Right ventricle myocardium inferior (tissue), 1 donor: ENCODE measurements at places on chromosomes 7 and 10. TPM values are rescaled to one million over a fixed set of nuclear protein-coding genes. Genes with fewer than 3 reads are reported as not detected.

DNA sequence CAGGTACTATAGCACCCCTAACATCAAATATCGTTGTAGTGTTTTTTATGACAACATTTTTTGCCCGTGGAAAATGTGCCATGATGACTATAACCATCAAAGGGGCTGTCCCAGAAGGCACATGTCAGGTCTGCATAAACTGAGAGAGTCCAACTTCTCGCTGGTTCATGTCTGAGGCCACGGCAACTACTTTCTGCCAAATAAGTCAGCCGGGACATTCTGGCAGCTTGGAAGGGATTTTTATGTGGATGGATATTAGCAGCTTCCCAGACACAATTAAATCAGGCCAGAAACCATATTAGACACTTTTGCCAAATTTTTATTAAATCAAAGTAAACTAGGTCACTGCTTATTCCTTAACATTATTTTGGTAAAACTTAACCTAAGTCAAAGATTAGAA, 477.4 kb upstream of the FZD8 start:
- DNase-seq = no peak

- DNase-seq = peak; percentile 23
Measured at GRCh38 chr7:155360495-155361345, 63.0 kb downstream of the INSIG1 start.

- no peak for DNase-seq
Measured at GRCh38 chr10:98012644-98013043, 17.8 kb downstream of the CRTAC1 start.

DNA sequence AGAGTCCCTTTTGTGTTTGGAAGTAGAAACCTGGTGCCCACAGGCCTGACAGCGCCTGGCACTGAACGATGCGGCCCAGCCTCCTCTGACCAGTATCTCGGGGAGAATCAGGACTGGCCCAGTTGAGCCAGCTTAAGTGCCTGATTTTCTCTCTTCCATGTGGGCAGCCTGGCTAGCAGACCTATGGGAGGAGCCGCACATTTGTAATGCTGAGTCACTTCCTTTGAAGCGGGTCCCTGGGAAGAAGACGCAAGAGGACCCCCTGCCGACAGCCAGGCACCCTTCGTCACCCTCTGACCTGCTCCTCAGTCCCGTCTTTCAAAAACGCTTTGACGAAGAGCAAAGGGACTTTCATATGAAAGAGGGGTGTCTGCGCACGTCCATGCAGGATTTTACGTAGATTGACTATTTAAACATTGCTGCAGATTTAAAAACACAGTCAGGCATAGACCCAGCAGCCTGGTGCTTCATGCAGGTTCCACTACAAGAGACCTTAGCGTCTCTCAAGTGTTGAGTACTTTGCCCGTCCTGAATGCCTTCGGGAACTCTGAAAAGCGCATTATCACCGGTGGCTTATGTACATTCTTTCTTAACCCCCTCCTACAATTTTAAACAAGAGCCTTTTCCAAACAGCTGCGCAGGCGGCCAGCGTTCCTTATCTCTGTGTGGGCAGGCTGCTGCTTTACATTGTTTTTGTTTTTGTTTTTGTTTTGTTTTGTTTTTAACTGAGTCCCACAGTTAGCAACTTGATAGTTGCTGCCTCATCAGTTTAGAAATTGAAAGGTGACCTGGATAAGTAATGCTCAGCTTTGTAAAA, 36.5 kb upstream of the AP5Z1 start:
- DNase-seq = no peak

GRCh38 chr10:123636598-123637325, 29.4 kb upstream of the GPR26 start:
- DNase-seq = no peak

GRCh38 chr7:27098578-27099451, 3.0 kb upstream of the HOXA1 start:
- DNase-seq = no peak

- DNase-seq = peak; percentile 4
Measured at GRCh38 chr7:30668102-30668501, 14.2 kb downstream of the CRHR2 start.

DNA sequence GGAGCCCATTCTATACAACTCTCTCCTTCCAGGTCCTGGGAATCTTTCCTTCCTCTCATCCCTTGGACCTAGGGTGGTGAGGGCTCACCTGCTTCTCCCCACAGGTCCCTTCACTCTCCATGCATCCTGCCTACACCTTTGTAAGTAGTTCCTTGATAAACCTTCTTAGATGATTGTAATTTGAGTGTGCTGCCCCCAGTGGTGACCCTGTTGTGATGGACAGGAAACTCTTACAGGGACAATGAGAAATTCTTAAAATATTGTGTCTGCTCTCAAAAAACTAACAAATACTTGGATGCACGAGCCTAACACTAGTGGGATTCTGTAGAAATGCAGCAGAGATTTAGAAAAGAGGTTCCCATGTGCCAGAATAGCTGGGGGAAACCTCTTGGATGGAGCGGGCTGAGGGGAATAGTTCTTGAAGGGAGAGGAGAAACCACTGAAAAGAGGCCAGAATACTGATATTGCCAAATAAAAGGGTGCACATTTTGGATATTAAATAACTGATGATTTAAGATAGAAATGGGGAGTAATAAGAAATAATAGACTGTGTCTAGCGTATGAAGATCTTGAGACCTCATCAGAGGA, 6.7 kb upstream of the PAXIP1 start:
- no peak for DNase-seq

- no peak for DNase-seq
Measured at GRCh38 chr10:31594347-31594873, 275.4 kb downstream of the ZEB1 start.

DNA sequence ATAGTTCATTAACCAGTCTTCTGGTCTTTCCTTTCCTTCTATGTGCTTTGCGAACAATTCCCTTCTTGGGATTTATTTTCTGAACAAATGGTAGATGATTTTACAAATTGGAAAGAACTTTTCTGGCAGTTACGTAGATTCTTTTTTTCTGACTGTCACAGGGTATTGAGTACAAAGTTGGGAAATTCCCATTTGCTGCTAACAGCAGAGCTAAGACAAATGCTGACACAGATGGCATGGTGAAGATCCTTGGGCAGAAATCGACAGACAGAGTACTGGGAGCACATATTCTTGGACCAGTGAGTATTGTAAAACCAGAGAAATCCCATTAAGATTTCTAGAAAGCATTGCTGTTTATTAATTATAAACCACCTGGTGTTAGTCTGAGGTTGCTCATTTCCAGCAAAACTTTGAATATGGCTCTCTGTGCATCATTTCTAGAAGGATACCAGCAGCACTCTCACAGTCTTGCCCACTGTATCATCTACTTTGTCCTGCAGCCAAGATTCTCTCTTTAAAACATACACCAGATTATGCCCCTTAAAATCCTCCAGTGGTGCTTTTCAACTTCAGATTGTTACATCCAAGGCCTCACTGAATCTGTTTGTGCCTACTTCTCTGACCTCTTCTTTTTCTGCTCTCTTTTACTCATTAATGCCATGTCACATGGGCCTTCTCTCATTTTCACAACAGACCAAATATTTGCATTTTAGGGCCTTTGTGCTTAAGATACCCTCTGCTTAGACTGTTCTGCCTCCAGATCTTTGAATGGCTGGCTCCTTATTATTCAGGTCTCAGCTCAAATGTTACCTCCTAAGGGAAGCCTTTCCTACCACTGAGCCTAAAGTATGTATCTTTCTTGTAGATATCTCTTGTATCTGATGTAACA, 27.0 kb downstream of the DLD start:
- no peak for DNase-seq

- peak; percentile 82 for DNase-seq
Measured at GRCh38 chr10:71998119-71998839, 34.1 kb downstream of the CHST3 start.

DNA sequence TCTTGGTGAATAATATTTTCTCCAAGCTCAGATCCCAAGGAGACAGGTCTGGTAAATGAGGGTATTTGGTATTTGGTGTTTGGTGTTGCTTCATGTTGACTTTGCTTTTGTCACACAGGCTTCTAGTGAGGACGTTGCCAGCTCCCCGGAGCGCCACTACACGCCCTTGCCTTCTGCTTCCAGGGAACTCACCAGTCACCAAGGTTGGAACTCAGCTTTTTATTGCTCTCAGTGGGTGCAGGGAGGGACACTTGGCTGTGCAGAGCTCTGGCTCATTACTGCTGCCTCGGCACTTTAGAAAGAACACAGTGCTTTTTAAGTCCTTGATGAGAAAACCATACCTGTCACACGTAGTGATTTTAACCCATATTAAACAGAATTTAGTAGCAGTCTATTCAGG, 892.9 kb downstream of the LRMDA start:
- peak; percentile 73 for DNase-seq

DNA sequence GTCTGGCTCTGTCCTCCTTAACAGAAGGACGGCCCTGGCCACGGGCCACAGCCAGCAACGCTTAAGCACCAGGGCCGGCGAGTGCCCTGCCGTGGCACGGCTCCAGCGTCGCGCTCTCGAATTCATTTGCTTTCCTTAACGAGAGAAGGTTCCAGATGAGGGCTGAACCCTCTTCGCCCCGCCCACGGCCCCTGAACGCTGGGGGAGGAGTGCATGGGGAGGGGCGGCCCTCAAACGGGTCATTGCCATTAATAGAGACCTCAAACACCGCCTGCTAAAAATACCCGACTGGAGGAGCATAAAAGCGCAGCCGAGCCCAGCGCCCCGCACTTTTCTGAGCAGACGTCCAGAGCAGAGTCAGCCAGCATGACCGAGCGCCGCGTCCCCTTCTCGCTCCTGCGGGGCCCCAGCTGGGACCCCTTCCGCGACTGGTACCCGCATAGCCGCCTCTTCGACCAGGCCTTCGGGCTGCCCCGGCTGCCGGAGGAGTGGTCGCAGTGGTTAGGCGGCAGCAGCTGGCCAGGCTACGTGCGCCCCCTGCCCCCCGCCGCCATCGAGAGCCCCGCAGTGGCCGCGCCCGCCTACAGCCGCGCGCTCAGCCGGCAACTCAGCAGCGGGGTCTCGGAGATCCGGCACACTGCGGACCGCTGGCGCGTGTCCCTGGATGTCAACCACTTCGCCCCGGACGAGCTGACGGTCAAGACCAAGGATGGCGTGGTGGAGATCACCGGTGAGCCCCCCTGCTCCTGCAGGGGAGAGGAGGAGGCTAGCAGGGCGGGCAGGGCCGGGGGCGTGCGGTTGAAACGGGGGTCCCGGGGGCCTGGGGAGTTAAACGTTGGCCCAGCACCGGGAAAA, at the start of gene HSPB1:
Gene HSPB1 (plus strand): TSS at position 327 of the 855 bp plus-strand sequence. CDS start 40 bp downstream, at position 367.
- peak; percentile 95 for DNase-seq

- no peak for DNase-seq
Measured at GRCh38 chr7:21938463-21938862, 7.2 kb downstream of the CDCA7L start.

DNA sequence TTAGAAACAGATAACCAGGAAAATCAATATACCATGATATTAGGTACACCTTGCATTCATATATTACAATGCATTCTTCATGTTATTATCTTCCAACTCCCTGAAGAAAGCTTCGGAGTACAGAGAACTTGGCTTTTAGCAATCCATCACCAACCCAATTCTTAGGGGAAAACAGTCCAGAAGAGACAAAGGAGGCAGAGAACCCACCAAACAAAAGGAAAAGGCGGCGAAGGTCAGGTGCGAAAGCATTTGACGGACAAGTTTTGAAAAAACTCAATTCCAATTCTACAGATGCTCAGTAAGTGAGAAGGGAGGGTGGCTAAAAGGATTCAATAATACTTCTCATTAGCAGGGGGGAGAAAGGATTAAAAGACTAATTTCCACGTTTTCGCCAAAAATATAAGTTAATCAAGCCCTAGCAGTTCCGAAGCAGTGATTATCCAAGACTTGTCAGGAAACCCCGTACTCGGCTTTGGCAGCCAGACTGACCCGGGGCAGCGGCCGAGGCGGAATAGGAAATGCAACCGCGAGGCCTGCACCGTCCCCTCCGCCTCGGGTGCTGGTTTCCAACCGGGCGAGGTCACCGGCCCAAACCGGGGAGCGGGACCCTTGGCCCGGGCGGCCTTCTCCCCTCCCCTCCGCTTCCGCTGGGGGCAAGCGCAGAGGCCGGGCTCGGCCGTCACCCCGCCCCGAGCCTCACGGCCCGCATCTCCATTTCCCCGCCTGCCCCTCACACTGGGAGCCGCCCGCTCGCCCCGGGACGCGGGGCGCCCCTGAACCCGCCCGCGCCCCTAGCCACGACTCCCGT, 747 bp downstream of the GDI2 start:
- peak; percentile 86 for DNase-seq

GRCh38 chr10:34295142-34295548, 520.0 kb downstream of the PARD3 start:
- DNase-seq = no peak

DNA sequence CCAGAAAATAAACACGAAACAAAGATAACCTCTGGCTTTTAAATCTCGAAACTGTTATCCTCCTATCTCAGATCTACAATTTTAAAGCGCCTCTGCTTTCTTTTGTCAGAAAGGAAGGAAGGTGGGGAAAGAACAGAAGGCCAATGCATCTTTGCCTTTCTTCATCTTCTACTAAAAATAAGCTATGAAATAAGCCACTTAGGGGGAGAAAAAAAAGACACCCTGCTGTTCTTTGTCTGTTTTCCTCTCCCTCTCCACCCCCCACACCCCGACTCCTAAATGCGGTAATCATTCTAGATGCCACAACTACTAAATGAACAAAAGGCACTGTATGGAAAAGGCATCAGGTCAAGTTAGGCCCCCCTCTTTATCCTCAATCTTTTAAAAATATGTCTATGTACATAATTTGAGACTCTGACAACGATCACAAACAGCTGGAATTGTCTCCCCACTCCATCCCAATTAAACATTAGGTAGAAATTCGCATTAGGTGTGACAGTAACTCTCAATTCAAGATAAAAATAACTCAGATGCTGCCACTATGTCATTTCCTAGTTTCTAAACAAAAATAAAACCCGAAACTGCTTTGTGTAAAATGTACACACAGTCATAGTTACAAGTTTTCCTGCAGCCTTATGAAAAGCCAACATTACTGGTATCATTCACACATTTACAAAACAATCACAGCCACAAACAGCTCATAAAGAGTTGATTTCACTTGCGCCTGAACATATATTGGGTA, 2.4 kb downstream of the UBE2H start:
- DNase-seq = no peak

GRCh38 chr7:81590131-81590530, 179.7 kb downstream of the HGF start:
- DNase-seq = no peak

GRCh38 chr7:139825666-139826290, 3.3 kb upstream of the TBXAS1 start:
- no peak for DNase-seq

DNA sequence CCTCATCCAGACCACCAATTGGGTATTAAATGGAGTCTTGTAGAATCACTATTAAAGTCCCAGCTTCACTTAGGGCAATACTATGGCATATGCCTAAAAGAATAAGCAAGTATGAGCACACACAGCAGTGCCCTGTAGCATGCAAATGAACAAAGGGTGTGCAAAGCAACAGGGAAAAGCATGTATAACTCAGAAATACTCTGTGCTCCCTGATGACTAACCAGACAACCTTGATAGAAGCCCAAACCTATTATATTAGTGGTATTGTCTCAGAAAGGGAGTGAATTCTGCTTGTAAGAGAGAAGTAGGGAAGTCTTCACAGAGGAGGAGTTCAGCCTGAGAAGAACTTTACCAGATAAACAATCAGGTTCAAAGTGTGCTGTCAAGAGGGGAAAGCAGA, 131.2 kb downstream of the DGKI start:
- DNase-seq = no peak

Gene AOAH
- 1.9 TPM for total RNA-seq

Gene GIMAP1
- 5.8 TPM for total RNA-seq

Gene CDC14C
- not detected for total RNA-seq

Gene ACSL5
- 6.4 TPM for total RNA-seq

Gene FFAR4
- 0.24 TPM for total RNA-seq

Gene UTF1
- not detected for total RNA-seq

Gene SLC26A3
- total RNA-seq = not detected

Gene SFRP5
- 2.5 TPM for total RNA-seq

Gene KAT6B
- total RNA-seq = 42.6 TPM

Gene MMRN2
- 35.8 TPM for total RNA-seq

Gene MRLN
- not detected for total RNA-seq
